Progenitor cell of endocrine pancreas (in vitro differentiated cells): ENCODE measurements at places on chromosomes 6 and 20.

DNA sequence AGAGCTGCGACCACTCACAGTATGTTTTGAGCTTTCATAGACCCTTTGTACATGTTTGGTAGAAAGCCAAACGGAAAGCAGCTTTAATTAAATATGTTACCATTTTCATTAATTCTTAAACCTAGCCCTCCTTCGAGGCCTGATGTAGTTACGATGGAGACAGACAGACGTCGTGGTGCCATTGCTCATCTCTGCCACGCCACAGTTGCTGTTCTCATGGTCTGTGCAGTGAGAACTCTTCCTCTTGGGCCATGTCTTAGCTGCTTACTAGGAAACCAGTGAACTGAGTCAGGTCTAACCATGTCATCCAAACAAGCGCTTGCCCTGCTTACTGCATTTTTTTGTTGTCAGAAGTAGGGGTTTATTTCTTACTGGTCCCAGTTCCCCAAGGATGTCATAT is 62.8 kb downstream of the SNX9 start:
- no peak for DNase-seq

GRCh38 chr20:61451953-61452352 is 199.9 kb downstream of the CDH4 start:
- DNase-seq = no peak

DNA sequence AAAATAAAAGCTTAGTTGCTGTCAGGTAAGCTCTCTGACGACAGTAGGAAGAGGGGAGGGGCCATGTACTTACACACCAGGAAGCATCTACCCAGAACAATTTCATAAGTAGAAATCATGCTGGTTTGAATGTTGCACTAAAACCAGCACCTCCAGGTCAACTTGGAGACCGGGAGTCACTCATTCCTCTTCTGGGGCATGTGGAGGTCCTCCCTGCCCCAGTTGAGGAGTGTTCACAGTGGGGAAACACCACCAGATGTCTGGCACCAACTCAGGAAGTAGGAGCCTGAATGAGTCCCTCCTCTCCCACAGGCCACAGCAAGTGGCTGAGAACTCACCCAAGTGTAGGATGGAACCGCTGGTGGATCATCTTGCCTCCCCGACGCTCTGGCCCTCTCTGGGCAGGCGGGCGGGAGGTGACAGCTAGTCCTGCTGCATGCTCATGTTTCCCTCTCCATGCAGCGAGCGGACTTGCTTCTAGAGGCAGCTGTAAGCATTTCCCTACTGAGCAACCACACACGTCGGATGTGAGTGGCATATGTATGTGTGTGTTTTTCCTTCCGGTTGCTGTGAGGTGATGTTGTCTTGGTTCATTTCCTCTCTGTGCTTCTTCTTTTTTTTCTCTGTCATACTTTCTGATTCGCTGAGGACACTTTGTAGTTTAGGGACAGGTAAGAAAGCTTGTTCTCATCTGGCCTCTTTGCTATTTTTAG is 149.5 kb upstream of the NEDD9 start:
- DNase-seq = no peak

- no peak for DNase-seq
Observed at GRCh38 chr20:21388566-21388965, 8.8 kb downstream of the NKX2-4 start.

DNA sequence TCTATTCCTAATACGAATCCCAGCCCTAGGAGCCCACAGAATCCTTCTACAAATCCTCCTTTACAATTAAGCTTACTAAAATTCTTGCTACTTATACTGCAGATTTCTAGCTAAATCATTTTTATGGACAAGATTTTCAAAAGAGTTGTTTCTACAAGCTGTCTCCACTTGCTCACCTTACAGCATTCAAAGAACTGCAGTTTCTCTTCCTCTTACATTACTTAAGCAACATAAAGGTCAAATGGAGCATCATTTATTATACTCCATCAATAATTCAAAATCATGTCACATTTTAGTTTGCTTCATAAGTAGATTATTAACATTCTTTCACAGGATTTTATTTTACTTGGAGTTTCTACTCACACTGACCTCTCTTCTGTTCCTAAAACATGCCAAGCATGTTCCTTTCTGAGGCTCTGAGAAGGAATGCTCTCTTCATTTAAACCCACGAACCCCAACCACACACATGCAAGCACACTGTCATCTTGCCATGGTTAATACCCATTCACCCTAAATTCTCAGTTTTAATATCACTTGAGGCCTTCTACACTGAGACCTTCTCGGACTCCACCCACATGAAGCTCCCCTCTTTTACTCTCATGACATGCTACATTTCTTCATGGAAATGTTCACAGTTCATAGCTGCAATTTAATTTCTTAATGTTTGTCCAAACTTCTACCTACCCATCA is 388.2 kb downstream of the TBC1D32 start:
- no peak for DNase-seq

DNA sequence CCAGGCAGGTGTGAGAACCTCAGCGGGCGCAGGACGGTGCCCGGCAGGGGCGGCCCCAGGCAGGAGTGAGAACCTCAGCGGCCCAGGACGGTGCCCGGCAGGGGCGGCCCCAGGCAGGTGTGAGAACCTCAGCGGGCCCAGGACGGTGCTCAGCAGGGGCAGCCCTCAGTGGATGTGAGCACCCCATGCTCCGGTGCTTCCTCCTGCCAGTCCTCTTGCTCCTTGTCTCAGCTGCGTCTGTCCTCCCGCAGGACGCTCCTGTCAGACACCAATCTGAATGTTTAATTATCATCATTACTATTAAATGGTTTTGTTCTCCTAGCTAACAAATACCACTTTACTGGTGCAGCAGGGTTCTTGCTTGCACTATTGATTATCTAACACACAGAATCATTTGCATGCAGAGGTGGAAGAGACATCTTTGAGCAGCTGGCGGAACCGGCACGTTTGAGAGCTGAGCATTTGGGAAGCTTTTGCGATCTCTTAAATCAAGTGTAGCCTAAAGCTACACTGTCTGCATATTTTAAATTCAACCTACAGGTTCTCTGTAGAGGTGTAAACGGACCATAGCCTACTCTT is 39.4 kb upstream of the DACT2 start:
- no peak for DNase-seq

DNA sequence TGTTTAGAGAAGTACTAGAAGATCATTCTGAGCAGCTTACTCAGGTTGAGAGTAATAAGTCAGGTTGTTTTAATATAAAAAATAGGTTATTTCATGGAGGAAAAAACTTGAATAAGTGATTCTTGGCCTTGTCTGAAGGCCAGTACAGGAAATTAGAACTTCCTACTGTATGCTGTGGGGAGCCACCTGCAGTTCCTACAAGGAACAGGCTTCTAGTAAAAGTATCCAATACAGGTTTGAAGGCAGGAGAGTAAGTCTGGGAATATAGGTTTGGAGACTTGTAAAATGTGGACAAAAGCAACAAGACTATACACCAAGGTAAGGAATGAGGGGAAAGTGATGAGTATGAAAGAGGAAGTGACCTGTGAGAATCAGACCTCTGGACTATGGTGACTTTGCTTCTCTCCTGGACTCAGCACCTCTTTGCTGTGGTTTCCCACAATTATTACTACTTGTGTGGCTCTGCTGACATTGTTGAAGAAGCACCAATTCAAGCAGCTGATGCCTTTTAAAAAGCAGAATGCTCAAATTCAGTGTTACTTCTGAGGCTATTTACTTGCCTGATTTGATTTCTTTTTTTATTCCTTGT is 278.6 kb downstream of the TBC1D7 start:
- DNase-seq = no peak
